ENCODE measurements at places on chromosomes 1 and 21.

DNA sequence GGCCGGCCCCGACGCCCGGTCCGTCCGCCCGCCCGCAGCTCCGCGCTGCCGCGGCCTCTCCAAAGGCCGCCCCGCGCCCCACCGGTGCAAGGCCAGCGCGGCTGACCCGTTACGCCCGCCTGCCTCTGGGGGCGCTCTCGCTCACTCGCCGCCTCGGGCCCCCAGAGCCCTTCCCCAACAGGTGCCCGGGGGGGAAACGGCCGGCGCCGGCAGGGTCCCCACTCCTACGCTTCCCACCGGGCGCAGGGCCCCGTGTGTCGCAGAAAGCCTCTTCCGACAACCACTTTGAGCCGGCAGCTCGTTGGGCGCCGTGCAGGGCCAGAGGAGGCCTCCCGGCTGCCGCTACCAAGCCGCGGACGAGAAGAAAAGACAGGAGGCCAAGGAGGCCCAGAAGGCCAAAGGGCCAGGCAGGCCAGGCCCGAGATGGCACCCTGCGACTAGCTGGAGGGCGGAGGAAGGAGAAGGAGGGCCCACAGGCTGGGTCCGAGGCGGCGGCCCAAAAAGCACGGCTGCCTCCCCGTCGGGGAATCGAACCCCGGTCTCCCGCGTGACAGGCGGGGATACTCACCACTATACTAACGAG, 64.9 kb upstream of the FCGR2A start:
- peak; percentile 60 for DNase-seq

- DNase-seq = no peak
These were observed 139.8 kb downstream of the PGBD5 start for GRCh38 chr1:230286166-230286889.

- no peak for DNase-seq
These were observed 22.3 kb downstream of the FOXJ3 start for GRCh38 chr1:42312576-42313212.

- no peak for DNase-seq
These were observed 33.1 kb downstream of the SIPA1L2 start for GRCh38 chr1:232596666-232597303.

DNA sequence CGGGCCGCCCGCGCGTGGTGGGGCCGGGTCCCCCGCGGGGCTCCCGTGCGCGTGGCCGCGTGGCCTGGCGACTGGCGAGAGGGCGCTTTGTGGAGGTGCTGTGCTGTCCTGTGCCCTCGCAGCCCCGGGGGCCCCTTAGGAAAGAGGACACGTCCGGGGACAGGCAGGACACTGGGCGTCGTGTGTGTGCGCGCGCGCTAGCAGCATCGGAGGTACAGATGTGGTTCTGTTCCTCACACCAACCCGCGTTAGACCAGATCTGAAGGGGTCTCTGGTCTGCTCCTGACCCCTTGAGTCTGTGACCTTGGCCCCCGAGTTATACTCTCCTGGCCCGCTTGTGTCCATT, 489 bp downstream of the ACTN2 start:
- no peak for DNase-seq

GRCh38 chr1:226497276-226497833, 51.2 kb upstream of the STUM start:
- no peak for DNase-seq

- no peak for DNase-seq
These were observed 18.3 kb upstream of the S100A2 start for GRCh38 chr1:153583976-153584375.

- DNase-seq = no peak
These were observed 183.4 kb downstream of the PLPPR4 start for GRCh38 chr1:99447721-99448120.

DNA sequence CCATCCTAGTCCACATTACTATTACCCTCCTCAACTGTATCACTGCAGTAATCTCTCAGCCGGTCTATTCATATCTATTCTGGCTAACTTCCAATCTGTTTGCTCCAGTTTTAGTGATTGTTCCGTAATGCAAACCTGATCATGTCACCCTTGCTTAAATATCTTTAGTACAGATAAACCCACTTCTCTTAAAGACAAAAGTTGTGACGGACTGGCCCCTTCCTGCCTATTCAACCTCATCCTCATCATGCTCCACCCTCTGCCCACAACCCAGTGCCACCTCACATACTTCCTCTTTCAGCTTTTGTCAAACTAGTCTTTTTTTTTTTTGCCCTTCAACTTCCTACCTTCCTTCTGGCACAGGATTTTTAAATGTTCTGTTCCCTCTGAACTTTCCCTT, 2.8 kb upstream of the C1orf162 start:
- no peak for DNase-seq

GRCh38 chr1:204548265-204548664, 32.1 kb downstream of the MDM4 start:
- no peak for DNase-seq

DNA sequence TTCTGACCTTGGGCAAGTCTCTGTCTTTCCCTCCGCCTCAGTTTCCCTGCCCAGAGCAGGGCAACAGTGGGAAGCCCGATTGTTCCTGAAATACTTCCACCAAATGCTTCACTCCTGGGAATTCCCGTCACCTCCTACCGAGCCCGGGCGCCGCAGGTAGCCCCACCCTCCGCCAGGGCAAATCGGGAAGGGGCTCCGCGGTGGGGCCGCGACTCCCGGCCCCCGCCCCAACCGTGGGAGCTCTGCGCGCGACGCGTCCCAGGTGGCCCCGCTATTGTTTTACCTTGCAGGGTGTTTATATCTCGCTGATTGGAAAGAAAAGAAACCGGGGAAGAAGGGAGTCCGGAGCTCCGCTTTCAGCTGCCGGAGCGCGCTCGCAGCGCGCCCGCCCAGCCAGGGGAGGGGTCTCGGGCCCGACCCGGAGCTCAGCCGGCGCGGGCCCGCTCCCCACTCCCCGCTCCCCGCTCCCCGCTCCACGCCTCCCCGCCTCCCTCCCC, 407 bp downstream of the IGSF3 start:
- DNase-seq = no peak

- peak; percentile 85 for DNase-seq
These were observed 5.4 kb downstream of the CCDC190 start for GRCh38 chr1:162855461-162856150.

- DNase-seq = no peak
These were observed 60.9 kb downstream of the CD2 start for GRCh38 chr1:116814926-116815723.

- peak; percentile 18 for DNase-seq
These were observed 15.6 kb upstream of the ATP1A1 start for GRCh38 chr1:116357487-116357886.

- no peak for DNase-seq
These were observed 97.9 kb upstream of the SYT6 start for GRCh38 chr1:114251573-114251939.

- DNase-seq = no peak
These were observed 2.7 kb upstream of the MGST3 start for GRCh38 chr1:165628147-165628822.

GRCh38 chr1:178551307-178551706, 38.4 kb downstream of the TEX35 start:
- DNase-seq = no peak

DNA sequence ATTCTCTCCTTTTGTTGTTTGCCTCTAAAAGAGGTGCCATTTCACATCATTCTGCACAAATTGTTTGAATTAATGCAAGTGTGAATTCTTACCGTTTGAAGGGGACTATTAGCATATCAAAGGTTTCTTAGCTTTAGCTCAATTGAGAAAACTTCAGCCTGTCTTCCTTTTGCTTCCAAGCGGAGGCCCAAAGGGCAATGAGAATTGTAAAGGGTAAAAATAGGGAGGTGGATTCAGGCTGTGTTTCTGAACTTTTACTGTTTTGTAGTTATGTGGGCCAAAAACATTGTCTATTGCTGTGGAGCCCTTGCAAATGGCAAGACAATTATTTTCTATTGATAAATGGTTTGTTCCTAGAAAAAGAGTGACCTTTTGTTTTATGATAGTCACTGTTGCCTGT, 3.6 kb downstream of the ADGRL2 start:
- no peak for DNase-seq

DNA sequence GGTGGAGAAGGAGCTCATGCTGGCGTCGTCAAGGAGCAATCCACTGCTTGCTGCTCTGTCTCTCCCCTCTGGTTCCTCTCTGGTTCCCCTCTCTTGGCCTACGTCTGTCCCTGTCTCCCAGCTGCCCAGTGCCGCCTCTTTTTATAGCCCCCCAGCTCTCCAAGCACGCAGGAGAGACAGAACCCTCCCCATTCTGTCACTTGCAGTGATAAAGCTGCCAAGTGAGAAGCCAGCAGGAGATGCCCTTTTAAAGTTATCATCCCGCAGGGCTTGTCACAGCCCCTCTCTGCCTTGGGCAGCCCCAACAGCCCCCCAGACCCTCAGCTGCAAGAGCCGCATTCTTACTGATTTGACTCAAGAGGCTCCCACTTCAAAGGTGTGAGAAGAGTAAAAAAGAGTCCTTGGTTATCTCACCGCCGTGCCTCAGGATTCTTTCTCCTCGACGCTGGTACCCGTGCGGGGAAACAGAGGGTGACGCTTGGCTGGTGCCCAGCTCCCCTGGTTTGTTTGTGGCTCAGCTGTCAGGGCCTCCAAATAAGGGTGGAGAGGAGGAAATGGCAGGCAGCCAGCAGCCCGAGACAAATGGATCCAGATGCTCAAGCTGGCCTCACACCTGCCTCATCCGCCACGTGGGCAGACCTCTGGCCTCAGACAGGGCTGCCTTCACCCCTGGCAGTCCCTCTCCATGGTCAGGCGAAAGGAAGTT, at the start of gene NPPA:
NPPA (minus strand) TSS at position 117 of the 706 bp plus-strand sequence; CDS start at position 18, 99 bp downstream.
- no peak for DNase-seq

DNA sequence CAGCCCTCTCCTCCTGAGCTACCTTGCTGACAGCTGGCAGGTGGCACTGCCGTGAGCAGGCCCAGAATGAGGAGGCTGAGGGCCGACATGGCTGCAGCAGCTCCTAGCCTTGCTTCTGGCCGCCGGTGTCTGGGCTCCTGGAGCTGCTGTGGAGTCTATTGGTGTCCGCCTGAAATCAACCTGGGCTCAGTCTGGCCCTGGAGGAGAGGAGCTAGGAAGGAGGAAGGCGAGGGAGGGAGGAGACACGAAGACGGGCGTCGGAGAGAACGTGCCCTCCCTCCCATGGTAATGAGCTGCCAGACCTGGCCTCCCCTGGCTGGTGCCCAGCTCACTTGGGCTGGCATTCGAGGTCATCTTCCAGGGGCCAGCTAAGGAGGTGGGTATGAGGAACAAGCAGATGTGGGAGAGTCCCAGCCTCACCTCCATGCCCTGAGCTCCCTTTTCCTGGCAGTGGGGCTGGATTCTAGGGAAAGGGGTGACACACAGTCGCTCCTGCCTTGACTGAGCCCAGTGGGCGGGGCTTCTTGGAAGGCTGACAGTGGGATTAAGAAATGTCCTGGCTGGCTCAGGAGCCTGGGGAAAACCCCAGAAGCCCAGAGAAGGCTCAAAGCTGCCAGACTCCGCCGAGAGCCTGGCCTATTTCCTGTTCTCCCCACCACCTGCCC, at the start of gene PDZK1IP1:
PDZK1IP1 (minus strand) TSS at position 193 of the 665 bp plus-strand sequence; CDS start at position 89, 104 bp downstream.
- DNase-seq = peak; percentile 34

GRCh38 chr1:206649261-206649921, 14.1 kb downstream of the DYRK3 start:
- no peak for DNase-seq

- DNase-seq = no peak
These were observed 34.5 kb downstream of the LHX4 start for GRCh38 chr1:180264595-180264994.

DNA sequence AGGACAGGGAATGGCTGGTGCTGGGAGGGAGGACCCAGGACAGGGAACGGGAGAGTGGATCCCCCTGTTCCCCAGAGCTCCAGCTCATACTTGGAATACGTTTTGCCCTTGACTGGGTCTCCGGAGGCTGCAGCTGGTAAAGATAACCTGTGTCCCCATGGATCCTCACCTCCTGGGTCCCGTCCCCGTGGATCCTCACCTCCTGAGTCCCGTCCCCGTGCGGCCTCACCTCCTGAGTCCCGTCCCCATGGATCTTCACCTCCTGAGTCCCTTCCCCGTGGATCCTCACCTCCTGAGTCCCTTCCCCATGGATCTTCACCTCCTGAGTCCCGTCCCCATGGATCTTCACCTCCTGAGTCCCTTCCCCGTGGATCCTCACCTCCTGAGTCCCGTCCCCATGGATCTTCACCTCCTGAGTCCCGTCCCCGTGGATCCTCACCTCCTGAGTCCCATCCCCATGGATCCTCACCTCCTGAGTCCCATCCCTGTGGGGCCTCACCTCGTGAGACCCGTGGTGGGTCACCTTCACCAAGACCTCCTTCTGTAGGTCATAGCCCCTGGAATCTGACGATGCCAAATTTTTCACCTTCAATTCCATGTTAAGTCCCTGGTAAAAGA, 61.4 kb downstream of the SCCPDH start:
- DNase-seq = no peak

DNA sequence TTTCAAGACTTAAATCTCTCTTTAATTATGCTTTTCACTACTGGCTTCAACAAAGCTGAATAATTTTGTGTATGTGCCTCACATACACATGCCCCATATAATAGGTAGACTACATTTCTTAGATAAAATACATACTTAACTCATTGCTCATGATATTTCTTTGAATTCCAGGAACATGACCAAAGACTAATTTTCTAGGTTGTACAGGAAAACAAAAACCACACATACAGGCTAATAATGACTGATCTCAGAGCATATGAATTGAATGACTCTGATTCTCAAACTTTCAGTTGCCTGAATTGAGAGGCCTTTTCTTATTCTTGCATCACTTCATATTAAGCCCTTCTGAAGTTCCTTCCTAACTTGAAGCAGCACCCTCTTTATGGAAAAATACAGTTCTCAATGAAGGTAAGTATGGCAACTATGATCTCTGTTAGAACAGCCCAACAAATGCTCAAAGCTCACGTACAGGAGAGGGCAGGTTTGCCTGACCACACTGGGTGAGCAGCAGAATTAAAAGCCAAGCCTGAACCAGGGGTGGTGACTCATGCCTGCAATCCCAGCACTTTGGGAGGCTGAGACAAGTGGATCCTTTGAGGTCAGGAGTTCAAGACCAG, 22.6 kb upstream of the UAP1 start:
- peak; percentile 95 for DNase-seq

- no peak for DNase-seq
These were observed 209.7 kb downstream of the PATJ start for GRCh38 chr1:61951731-61952580.

GRCh38 chr1:21313203-21313885, 23.1 kb upstream of the ECE1 start:
- DNase-seq = peak; percentile 33

- no peak for DNase-seq
These were observed 11.7 kb downstream of the ADAMTS1 start for GRCh38 chr21:26833460-26833939.

All from HCEC 1CT (cell line).